ENCODE measurements at places on chromosomes 5 and 9. TPM values are rescaled to one million over a fixed set of nuclear protein-coding genes. Genes with fewer than 3 reads are reported as not detected.

Gene DDX4
- not detected for total RNA-seq

Gene TXNDC8
- not detected for total RNA-seq

Gene ORM2
- total RNA-seq: not detected

Gene PCDHA3
- not detected for total RNA-seq

Gene HCN1
- not detected for total RNA-seq

Gene SLC6A3
- not detected for total RNA-seq

Gene ENHO
- 1.4 TPM for total RNA-seq

Gene ZDHHC11
- 27.7 TPM for total RNA-seq

DNA sequence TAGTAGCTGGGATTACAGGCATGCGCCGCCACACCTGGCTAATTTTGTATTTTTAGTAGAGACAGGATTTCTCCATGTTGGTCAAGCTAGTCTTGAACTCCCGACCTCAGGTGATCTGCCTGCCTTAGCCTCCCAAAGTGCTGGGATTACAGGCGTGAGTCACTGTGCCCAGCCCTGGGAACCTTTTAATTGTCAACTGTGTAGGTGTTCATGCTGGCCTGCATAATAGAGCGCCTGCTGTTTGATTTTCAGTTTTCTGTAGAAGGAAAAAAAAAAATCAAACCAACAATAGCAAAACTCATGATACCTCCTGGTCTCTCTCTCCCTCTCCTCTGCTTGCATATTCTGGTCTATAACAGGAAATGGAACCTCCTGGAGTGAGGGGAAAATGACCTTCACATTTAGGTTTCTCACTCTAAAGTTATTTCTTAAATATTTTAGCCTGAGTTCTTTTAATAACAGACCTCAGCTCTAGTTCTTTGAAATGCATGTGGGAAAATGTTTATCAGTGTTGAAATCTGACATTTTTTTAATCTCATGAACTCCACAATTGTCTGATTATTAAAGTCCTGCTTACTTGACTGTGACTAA, 51.7 kb downstream of the EXOSC2 start:
- no peak for DNase-seq

GRCh38 chr9:71793386-71794105, 25.2 kb upstream of the CEMIP2 start:
- DNase-seq: no peak

DNA sequence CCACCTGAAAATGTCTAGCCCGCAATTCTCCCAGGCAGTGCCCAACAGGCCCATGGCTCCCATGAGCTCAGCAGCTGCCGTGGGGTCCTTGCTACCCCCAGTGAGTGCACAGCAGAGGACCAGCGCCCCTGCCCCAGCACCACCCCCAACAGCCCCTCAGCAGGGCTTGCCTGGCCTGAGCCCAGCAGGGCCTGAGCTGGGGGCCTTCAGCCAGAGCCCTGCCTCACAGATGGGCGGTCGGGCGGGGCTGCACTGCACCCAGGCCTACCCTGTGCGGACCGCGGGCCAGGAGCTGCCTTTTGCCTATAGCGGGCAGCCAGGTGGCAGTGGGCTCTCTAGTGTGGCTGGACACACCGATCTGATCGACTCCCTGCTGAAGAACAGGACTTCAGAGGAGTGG, 19.3 kb upstream of the LTC4S start:
- no peak for DNase-seq

GRCh38 chr9:32581512-32582143, 8.7 kb upstream of the NDUFB6 start:
- no peak for DNase-seq

DNA sequence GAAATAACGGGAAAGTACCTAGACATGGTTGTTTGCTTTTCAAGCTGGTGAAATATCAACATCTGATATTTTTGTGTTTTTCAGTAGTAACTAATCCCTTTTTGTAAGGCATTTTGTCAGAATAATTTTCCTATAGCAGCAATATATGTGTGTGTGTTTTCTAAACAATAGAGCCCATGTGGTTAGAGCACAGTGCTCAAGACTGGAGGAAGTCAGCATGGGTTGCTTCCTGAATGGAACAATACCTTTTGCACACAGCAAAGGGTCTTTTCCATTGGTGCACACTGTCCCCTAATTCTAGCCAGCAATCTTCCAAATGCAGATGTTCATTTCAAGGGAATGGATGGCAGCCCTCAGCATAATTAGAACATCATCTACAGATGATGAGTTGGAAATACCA, 270.1 kb downstream of the AOPEP start:
- DNase-seq: no peak

DNA sequence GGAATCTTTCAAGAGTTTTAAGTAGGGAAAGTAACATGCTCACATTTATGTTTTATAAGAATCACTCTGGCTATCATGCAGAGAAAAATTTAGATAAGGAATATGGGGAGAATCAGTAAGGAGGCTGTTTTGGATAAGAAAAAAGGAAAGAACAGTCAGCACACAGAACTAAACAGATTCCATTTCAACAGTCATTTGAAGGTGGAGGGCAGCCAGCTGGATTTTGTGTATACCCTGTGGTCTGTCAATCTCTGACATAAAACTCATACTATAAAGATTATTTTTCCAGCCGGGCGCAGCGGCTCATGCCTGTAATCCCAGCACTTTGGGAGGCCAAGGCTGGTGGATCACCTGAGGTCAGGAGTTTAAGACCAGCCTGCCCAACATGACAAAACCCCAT, 64.2 kb downstream of the PCA3 start:
- DNase-seq: no peak

- DNase-seq: no peak
Measured at GRCh38 chr5:156407251-156407650, 80.3 kb downstream of the SGCD start.

GRCh38 chr9:131476777-131477345, 25.9 kb upstream of the POMT1 start:
- no peak for DNase-seq

GRCh38 chr9:7146582-7146981, 388.8 kb downstream of the KDM4C start:
- DNase-seq: no peak

- no peak for DNase-seq
Measured at GRCh38 chr9:90815183-90815943, 13.7 kb downstream of the SYK start.

DNA sequence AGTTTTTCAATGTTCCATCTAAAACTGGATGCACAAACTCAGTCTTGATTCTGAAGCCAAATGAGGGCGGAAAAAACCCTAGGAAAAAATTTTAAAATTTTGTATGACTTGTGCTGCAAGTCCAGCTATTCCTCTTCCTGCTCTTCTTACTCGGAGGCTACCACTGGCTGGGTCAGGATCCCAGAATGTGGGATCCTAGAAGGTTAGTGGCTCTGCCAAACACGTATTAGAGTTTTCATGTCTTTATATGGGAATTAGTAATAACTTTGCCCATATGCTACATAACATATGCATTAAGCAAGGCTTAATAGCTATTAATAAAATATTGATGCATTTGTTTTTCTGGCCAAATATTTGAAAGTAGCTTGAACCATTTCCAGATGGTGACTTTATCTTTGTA, 458.3 kb downstream of the AGTPBP1 start:
- DNase-seq: no peak

GRCh38 chr5:119287547-119288111, 68.2 kb upstream of the TNFAIP8 start:
- no peak for DNase-seq

DNA sequence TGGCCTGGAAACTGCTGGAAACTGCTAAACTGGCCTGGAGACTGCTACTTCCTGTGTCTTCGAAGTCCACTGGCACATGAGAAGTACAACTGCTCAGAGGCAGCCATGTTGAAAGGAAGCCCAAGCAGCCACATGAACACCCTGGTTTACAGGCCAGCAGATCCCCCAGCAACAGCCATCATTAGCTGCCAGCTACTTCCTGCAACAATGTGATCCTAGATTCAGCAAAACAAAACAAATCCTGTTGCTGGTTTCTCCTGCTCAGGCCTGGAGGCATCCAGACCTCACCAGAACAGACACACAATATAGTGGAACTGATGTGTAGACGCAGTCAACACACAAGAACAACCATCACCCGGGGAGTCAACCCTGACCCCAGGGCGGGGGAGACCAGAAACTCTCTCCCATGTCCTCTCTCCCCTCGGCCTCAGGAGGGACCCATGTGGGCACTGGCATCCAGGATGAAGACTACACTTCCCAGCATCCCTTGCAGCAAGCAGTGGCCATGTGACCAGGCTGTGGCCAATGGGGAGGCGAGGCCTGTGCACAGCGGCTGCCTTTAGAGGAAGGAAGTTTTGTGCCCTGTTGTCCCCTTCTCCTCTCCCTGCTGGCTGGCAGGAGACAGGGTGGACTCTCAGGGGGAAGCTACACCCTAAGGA, 9.2 kb upstream of the LCN15 start:
- DNase-seq: no peak

DNA sequence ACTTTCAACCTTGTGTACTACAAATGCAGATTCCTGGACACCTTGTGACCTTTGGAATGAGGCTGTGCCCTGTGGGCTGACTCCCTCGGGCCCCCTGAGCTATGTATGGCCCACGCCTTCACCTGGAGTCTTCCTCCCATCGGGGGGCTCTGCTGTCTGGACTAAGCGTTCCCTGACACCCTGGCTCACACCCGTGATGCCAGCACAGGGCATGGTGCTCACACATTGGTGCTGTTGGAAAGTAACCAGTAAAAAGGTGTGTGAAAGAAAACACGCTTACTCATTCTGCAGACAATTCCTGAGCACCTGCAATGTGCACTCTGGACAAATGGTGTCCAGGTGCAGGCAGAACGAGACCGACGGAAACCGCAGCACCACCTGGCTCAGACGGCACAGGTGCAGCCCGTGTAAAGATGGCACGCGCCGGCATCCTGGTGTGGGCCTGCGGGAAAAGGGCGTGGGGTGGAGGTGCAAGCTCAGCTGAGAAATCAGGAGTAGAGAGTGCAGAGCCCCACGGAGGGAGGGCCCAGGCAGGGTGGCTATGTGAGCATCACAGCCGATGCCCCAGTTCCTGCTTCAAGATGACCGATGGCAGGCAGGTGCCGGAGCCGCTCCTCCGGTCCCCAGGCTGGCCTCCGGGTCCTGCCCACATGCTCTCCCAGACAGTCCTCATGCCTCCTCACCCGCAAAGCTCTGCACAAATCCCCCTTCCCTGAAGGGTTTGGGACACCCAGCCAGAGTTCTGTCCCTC, 11.0 kb downstream of the LPCAT1 start:
- DNase-seq: no peak

DNA sequence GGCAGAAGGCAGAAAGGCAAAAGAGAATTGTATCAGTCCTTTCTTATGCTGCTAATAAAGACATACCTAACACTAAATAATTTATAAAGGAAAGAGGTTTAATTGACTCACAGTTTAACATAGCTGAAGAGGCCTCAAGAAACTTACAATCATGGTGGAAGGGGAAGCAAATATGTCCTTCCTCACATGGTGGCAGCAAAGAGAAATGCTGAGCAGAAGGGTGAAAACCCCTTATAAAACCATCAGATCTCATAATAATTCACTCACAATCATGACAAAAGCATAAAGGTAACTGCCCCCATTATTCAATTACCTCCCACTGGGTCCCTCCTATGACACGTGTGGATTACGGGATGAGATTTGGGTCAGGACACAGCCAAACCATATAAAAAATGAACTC, 312.5 kb upstream of the PTGER4 start:
- no peak for DNase-seq

DNA sequence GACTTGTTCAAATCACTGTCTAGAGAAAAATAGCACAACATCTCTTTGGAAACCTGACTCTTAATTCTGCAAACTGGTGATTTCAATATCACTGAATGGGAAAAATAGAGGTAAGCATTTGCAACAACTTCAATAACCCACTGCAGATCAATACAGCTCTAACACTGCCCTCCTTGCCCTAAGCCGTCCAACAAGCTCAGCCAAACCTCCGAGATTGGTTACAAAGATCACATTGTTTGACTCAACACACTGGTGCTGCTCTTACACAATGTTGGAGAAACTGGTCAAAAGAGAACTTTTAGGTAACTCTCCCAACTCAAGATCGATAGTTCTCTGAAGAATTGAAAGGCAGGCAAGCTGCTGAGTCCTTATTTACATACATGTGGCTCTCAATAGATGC, 150.4 kb downstream of the SPOCK1 start:
- DNase-seq: no peak

DNA sequence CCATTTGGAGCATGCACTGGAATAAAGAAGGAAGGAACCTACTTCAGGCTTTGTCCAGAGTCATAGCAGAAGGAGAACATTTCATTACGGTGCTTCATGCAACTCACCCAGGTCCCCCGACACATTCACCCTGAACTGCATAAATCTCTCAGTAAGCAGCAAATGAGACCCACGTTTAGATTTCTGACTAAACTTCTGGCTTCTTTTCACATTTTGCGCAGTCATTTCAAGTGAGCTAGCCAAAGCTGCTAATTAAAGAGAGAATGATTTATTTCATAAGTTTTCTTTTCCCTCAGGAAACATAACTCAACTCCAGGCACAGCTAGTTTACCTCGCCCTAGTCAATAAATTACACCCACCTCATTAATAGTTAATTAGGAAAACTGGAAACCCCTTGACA, 88.6 kb upstream of the GAS1 start:
- DNase-seq: no peak

DNA sequence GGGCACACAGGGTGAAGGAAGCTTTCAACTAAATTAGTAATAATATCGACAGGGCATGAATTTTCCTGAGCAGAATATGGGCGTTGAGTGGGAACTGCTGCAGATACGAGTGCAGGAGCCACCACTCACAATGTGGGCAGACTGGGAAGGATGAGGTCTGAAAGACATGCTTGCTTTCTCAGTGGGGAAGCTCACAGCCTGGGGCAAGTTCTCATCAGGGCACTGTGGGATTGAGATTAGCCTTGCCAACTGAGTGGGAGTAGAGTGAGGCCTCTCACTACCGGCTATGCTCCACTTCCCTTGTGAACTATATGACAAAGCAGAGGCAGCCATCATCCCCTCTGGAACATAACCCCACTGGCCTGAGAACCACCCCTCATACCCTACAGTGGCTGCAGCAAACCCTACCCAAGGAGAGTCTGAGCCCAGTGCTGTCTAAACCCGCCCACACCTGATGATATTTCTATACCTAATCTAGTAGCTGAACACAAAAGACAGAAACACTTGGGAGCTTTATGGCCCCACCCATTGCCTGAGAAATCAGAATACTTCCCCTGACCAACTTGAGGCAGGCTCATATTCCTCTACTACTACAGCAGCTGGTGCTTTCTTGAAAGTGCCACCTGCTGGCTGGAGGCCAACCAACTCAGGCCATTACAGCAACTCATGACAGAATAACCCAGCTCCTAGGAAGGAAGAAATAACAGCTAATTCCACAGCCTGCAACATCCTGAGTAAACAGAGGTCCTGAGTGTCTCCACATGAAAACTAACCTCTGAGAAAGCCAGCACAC, 173.7 kb upstream of the SPEF2 start:
- DNase-seq: no peak

All from T-helper 17 cell (primary cell).